ENCODE measurements at places on chromosomes 3 and 15.

- no peak for DNase-seq
These were observed 32.5 kb downstream of the MYO5A start for GRCh38 chr15:52496175-52496574.

DNA sequence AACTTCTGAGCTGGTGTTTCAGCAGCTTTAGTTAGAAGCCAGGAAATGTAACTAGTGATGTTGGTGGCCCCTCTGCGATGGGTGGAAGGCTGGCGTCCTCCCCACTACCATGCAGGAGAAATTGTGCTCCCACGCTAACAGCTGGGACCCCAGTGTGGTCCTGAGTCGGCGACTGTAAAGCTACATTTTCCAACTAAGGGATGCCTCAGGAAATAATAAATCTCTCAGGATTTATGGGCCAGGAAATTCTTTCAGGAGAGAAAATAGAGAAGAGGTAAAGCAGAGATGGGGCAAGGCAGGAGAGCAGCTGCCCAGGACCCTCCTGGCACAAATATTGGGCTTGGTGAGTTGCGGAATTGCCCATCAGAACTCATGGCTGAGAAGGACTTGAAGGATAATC is 186.9 kb downstream of the OPA1 start:
- no peak for DNase-seq

GRCh38 chr3:16286161-16286560 is 21.1 kb downstream of the OXNAD1 start:
- no peak for DNase-seq

- DNase-seq, result no peak
These were observed 70.1 kb downstream of the KLF15 start for GRCh38 chr3:126287171-126287535.

GRCh38 chr3:191972714-191973398 is 511.9 kb downstream of the PYDC2 start:
- no peak for DNase-seq

GRCh38 chr15:64478863-64479262 is 18.5 kb downstream of the ZNF609 start:
- no peak for DNase-seq

GRCh38 chr3:79976466-79976865 is 208.7 kb upstream of the ROBO1 start:
- DNase-seq, result no peak

- DNase-seq, result no peak
These were observed 81.6 kb downstream of the GABRB3 start for GRCh38 chr15:26691249-26691648.

GRCh38 chr3:187021748-187022402 is 91.5 kb downstream of the ST6GAL1 start:
- peak; percentile 63 for DNase-seq

GRCh38 chr3:72269475-72269874 is 484.5 kb upstream of the PROK2 start:
- no peak for DNase-seq

- no peak for DNase-seq
These were observed 25.7 kb upstream of the NEO1 start for GRCh38 chr15:73026511-73027054.

DNA sequence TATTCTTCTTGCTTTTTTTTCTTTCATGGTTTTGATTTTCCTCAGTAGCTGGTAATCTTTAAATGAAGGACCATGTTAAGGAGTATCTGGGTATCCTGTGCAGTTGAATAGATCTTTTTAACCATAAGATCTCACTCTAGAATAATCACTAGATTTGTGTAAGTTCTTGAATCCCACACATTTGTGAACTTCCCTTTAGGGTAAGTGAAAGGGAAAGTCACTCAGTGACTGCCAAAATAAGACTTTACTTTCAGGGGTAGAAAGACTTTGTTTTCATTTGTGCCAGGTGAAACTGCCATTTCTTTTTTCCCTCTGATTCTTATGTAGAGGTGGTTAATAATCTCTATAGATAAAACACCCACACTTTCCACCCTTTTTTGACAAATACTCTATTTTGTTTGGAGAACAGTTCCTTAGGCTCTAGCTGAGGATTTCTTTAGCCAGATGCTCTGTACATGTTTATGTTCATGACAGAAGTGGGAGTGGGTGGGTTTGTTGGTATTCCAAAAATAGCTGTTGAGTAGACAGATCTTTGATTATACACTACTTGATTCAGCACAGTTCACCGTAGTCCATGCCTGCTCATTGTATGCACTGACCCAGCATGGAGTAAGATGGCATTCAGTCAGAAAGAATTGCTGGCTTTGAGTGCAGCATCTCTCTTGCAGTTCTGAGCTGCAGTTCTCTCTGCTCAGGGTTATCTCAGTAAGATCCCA is 28.5 kb downstream of the LRRC49 start:
- DNase-seq, result no peak

- no peak for DNase-seq
These were observed 3.8 kb downstream of the AMIGO3 start for GRCh38 chr3:49715611-49716121.

- no peak for DNase-seq
These were observed 183.2 kb downstream of the MEGF11 start for GRCh38 chr15:66070220-66070934.

- no peak for DNase-seq
These were observed 151.4 kb downstream of the PLD1 start for GRCh38 chr3:171658841-171659240.

DNA sequence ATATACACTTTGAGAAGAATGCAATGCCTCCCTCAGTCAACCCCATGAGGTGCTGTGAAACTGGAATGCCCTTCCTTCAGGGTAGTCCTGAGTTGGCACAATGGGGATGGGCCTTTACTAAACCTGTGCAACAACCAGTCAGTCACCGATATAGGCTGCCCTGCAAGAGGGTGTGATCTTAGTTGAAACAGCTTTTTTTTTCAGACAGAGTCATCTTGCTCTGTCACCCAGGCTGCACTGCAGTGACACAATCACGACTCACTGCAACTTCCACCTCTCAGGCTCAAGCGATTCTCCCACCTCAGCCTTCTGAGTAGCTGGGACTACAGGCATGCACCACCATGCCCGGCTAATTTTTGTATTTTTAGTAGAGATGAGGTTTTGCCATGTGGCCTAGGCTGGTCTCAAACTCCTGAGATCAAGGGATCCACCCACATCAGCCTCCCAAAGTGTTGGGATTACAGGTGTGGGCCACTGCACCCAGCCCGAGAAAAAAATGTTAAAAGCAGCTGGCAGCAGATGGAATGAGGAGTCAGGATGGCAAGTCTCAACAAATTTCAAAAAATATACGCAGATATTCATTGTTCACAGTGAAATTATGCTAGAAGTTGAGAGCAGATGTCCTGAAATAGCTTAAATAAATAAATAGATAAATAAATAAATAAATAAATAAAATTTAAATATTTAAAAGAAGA is 31.8 kb downstream of the MYO5A start:
- no peak for DNase-seq

DNA sequence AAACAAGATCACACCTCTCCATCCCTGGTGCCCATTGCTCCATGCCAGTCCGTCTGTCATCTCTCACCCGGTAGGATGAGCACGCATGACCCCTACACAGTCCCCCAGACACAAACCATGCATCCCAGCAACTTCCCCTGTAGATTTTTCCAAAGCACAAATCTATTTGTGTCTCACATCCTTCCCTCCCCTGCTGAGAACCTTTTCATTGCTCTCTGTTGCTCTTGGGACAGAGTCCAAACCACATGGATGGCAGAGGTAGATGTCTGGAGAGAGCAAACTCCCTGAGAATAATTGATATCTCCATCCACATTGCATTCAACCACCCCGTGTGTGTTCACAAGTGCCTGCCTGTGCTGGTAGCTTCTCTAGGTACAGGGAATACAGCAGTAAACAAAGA is 29.9 kb upstream of the LRTM1 start:
- DNase-seq, result no peak

- no peak for DNase-seq
These were observed 482.4 kb upstream of the NR2F2 start for GRCh38 chr15:95848126-95848525.

DNA sequence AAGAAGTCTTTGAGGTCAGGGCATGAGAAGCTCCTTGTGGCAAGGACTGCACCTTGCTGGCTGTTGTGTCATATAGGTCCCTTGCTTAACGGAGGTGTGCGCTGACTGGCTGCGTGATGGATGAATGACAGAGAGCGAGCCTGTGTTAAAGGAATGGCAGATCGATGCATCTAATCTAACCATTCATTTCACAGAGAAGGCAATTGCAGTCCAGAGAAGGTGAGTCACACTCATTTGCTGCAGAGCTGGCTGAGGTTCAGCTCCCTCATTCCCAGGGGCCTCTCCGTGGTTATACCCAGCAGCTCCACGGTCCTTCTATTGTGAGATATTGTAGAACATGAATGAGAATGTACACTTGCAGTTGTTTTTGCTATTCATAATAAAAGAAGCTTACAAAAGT is 289.3 kb downstream of the EPHB1 start:
- DNase-seq, result no peak

DNA sequence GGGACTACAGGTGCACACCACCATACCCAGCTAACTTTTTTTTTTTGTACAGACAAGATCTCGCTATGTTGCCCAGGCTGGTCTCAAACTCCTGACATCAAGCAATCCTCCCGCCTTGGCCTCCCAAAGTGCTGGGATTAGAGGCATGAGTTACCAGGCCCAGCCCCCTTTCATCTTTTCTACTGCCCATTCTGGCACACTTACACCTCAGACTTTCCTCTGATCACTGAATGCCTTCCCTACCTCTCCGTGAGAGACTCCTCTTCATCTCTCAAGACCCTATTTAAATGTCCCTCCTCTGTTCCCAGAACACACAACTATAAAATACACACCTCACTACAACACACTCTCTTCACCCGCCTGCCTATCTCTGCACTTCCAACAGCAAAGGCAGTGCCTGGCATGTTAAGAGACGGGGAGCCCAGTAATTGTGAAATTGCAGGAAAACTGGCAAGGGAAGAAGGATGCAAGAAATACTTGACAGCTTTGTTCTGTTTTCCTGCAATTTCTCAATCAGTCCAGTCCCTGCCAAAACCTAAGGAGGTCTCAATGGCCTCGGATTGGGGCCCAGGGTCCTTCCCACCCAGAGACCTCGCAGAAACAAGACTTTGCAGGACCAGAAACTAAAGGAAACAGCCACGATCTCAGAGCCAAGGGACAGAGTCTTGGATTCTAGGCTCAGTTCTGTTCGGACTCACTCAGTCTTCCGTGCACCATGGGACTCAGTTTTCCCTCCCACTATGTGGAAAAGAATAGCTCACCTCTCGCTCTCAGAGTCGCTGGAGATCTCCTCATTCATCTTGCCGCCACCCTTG is 849 bp downstream of the RRP9 start:
- peak; percentile 37 for DNase-seq

DNA sequence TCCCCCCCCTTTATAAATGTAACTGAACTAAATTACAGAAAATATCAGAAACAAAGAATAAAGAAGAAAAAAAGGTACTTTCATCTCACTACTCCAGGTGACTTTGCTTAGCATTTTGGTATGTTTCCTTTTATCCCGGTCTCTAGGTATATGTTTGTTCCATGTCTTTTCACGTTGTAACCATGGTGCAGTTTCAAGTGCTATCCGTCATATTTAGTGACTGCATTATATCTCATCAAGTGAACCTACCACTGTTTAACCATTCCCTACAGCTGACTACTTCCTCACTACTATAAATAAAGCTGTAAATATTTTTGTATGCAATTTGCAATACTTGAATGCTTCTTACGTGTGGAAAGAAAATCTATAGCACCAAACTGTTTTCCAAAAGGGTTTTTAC is 2.2 kb downstream of the BTBD1 start:
- no peak for DNase-seq

DNA sequence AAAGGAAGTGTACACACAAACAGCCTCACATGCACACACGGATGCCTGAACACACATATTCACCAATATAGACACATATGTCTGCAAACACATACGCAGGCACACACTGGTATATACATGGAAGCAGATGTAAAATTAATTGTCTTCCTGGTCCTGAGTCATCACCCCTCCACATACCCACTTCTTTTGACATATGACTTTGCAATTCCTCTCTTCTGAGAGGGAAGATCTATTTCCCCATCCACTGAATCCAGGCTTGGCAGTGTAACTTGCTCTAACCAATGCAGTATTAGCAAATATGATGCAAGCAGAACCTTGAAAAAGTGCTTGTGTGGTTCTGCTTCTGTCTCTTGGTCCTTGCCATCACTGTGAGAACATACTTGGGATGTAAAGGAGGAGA is 76.8 kb upstream of the HRH1 start:
- no peak for DNase-seq

GRCh38 chr15:66935688-66936087 is 129.7 kb upstream of the SMAD3 start:
- DNase-seq, result no peak

- peak; percentile 73 for DNase-seq
These were observed 18.6 kb upstream of the TICRR start for GRCh38 chr15:89556413-89557262.

- no peak for DNase-seq
These were observed 106.5 kb upstream of the ACP3 start for GRCh38 chr3:132210476-132211346.

DNA sequence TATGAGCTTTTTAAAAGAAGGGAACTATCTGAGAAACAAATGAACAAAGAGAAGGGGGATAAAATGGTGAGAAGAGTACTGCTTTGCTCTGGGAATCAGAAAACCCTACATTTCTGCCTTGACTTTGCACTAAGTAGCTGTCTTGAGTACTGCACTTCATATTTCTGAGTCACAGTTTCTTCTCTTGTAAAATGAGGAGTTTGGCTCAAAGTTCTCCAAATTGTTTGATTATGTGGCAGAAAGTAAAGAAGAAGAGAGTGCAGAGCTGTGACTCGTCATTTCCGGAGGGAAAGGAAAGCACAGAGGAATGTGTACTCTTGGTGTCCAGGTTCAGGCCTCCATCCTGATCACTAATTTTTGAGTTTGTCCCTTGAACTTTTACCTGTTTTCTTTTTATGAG is 54.7 kb downstream of the TP63 start:
- no peak for DNase-seq

DNA sequence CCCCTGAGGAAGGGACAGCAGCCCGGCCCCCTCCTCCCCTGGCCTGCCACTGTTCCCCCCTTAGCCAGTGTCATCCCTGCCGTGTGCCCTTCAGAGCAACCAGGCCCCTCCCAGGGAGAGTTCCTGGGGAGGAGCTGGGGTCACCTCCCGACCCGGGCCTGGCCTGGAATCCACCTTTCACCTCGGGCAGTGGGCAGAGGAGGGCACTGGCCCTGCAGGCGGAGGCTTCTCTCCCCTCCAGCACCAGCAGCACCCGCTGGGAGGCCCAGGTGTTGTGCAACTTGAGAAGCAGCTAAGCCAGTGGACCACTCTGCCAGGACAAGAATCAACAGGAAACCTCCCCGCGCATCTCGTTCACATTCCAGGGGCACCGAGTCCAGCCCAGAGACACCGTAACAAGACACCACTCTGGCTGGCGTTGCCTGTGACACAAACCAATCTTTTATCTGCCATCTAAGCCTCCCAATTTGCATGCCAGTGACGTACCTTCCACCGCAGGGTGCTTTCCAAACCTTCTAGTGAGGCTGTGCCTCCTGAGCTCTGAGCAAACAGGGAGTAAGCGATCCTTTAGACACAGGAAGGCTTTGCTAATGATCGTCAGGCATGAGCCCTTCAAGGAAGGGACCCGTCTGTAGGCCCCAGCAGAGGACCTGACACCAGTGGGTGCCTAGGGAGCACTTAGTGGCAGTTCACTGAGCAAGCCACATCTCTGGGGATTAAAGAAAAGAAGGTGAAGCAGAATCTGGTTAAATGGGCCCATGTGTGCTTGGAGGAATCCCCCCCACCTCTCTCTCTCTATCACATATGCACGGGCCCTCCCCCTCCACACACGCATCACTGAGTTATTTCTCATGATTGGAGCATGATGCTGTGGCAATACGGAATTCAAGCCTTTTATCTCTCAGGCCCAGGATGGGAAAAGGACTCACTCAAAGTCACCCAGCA is 98.9 kb upstream of the TLE3 start:
- DNase-seq, result no peak

- no peak for DNase-seq
These were observed 61.7 kb downstream of the FNDC3B start for GRCh38 chr3:172101107-172101506.

All from COLO829 (cell line).